Suppressor macrophage (primary cell): ENCODE measurements at places on chromosomes 2 and 18.

DNA sequence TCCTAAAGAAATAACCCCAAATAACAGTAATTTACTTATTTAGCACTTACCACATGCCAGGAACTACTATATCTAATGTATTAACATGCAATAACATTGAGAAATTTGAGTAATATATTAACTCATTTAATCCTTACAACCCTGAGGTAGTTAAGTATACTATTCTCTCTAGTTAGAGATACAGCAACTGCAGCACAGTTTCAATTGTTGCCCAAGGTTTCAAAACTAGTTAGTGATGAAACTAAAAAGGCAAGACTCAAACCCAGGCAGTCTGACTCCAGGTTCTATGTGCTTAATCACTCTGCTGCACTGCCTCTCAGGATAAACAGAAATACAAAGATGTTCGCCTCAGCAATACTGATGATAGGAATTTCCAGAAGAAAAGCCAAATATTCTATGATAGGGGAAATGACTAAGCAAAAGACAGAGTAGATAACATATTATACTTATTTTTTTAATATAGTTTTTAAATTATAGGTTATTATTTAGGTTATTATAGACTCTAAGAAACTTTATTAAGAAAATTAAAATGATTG, 88.0 kb downstream of the SS18 start:
- DNase-seq = no peak

DNA sequence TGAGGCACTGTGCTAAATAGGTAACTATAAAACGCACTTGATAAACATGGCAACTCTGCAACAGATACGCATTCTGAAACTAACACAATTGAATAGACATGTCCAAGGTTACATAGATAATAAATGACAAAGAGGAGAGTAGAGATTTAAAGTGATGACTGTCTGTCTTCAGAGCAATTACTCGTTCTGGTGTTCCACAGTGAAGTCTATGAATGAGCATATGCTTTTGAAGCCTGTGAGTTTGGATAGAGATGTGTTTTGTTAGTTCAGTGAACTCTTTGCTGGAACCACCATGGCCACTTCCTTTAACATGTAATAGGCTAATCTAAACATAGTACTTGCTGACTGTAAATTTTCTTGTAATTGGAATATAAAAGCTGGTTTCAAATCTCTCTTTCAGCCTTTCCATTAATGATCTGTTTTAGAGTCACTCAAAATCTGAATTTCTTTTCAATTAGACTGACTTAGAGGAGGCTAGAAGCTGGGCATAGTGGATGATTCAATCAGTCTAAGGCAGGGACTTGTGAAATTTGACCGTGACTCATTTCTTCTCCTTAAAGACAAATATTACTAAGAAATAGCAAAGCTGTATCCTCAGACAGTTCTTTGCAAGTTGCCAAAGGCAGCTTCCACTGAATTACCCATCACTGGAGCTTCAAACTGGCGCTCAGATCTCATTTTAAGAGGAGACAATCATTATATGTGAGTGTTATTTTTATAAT, 1130.1 kb upstream of the CELF4 start:
- DNase-seq = no peak

GRCh38 chr18:34821669-34822210, 111.6 kb downstream of the DTNA start:
- DNase-seq = no peak

- DNase-seq = no peak
Measured at GRCh38 chr18:8960740-8961657, 141.5 kb upstream of the NDUFV2 start.

GRCh38 chr18:60391571-60392226, 19.1 kb upstream of the MC4R start:
- DNase-seq = no peak

DNA sequence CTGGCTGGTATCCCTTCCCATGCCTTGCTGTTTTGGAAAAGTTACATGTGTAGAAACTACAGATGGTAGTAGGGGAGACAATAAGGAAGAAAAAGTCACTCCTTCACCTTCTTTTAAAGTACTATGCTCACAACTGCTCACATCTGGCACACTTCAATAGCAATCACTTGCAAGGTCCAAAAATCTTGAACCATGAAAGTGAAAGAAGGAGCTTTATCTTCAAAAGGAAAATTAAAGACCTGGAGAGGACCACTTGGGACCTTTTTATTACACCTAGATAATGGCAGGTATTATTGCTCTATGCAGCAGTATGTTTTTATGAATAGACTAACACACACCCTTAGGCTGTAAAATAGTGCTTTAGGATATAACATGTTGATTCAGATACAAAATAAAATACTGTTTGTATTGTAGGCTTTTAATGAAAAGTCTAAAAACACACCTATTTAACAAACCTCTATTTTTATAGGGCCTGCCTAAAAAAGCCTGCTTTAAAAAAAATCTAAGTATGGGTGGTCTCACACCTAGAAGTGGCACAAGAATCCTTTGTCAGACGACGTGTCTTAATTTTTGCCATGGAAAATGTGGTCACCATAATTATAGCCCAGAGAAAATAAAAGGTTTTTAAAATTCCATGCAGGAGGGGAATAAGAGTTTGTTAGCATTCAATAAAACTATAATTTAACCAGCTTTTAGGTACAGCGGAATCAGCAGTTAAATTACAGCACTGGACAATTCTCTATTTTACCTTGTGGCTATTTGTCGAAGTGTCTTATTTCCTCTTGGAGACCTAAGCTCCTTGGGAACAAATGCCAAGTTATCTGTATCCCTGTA, 124.0 kb downstream of the BCL2 start:
- DNase-seq = no peak

DNA sequence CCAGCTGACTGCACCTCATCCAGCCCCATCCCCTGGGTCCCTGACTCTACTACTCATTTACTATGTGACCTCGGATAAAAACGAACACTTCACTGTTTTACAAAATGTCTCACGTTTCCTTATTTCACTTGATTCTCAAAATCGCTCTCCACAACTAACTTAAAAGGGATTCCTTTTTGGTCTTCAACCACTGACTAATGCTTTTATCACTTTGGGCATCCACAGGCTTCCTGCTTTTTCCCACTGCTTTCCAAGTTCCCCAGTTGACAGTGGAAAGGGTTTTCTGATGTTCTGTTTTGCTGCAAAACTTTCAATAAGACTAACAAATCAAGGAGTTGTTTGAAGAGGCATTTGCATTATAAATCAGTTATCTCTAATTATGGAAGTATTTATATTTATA, 24.1 kb downstream of the EIF2AK3 start:
- no peak for DNase-seq

DNA sequence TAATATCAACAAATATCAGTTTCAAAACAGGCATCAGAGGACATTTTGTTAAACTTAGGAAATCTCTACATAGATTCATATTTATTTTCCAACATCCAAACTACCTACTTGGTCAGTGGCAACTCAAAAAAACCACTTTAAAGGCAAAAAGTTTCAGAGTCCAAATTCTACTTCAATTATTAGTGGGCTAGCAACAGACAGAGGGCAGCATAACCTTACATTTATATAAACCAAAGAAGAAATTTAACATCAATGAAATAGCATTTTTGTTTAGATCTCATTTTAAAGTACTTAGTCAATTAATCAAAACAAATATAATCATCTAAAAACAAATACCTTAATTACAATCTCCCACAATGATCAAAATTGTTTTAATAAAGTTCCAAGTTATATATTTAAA, 33.3 kb downstream of the RTTN start:
- peak; percentile 9 for DNase-seq

DNA sequence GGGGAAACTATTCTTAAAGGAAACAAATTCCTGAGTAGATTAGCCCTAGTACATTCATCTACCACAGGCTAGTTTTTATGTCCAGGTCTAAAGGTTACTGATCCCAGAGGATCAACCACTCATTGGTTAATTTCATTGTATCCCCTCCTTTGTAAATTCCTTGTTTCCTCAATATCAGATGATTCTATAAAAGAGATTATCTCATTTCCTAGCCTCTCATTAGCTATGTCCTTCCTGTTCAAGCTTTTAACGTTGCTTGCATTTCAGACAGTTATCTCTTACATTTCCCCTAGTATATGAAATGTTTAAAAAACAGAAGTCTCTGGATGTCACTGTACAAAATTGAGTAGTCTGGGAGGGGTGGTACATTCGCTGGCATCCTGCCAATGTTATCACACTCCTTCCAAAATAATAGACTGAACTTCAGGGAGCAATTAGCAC, 24.2 kb upstream of the ARMC9 start:
- DNase-seq = peak; percentile 77
